ENCODE measurements at places on chromosomes 6 and 20. TPM values are rescaled to one million over a fixed set of nuclear protein-coding genes. Genes with fewer than 3 reads are reported as not detected.

DNA sequence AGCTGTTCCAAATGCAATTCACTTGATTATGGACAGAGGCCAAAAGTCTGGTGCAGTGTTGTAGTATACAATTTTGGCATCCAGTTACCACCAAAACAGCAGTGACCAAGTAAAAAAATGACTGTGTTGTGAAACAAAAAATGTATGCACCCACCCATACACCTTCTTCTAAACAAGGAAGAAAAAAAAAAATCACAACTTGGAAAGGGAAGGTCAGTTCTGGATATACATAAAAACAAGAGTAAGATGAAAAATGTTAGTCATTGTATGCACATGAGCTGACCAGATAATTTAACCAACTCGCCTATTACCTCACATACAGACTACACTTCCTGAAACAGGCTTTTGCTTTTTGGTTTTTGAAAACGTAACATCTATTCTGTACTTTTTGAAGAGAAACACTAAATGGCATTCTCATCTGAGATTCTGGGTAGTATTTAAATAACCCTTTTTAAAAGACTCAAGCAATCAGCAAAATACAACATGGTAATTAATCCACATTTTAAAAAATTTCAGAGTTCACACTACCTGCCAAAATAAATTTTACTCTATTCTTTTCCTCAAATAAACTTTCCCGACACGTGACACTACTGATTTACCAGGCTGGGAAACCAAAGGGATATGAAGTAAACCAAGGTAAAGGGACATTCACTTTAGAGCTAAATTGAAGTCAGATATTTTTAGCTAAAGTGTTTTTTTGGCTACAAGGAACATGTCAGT, 141.6 kb upstream of the SHLD1 start:
- DNase-seq = no peak

- DNase-seq = no peak
These were observed 858.0 kb upstream of the FLRT3 start for GRCh38 chr20:15195378-15195777.

- no peak for DNase-seq
These were observed at the start of gene HLA-DQA2 for GRCh38 chr6:32741031-32741960. Gene HLA-DQA2 (plus strand): TSS chr6:32741391. CDS start chr6:32741444, 53 bp downstream.

COL20A1 gene
- 0.65 TPM for polyA plus RNA-seq

DNA sequence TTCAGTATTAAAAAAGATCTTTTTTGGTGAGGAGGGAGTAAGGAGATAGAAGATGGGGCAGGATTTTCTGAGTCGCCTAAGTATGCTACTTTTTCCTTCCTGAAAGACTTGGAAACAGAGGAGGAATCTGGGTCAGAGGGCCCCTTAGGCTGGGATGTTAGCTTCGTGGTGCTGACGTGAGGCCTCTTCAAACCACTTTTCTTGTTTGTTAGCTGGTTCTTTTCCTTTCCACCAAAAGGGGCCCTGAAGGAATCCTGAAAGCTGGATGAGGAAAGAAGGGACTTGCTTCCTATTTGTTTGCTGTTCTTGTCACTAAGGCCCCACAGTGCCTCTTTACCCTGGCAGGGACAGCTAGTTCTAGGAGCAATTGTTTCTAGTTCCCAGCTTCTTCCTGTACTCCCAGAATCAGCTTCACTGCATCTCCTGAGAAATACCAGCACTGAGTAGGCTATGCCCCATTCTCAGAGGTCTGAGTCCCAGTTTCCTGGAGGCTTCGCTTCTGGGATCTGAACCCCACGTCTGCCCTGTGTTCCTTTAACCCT, 2.2 kb upstream of the IL20RA start:
- no peak for DNase-seq

CHD6 gene
- 47.4 TPM for polyA plus RNA-seq

ZC2HC1B gene
- not detected for polyA plus RNA-seq

SGK2 gene
- polyA plus RNA-seq = 32.8 TPM

PGC gene
- not detected for polyA plus RNA-seq

DNA sequence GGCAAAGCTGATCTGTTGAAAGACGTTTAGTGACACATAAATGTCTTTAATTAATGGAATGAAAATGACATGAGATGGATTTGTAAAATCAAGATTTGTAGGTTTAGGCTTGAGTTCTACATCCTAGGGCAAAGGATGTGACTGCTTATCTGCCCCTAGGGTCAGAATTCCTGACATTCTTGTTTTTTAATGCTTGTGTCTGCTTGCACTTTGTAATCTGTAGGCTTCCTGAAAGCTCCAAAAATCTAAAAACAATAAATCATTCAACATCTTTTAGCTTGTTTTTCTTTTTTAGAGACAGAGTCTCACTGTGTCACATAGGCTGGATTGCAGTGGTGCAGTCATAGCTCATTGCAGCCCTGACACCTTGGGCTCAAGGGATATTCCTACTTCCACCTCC, 107.9 kb upstream of the MLIP start:
- no peak for DNase-seq

NUP153 gene
- polyA plus RNA-seq = 60.0 TPM

DNA sequence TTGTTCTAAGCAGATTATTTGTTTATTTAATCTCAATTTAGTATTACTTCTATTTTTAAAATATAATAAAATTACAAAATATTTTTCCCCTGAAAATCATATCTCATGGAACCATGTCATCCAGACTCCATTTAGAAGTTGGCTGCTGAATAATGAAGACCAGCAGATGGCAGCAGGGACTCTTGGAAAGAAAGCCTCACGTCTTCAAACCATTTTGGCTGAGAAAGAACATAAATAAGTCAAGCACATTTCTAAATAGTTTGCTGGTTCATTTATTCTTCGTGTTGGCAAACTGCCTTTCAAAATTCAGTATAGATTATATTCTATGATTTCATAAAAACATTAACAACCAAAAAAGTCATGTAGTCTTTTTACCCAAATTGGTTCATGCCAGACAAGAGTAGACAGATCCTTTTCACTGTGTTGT, 71.7 kb downstream of the RCAN2 start:
- DNase-seq = peak; percentile 52

ZNF322 gene
- 46.9 TPM for polyA plus RNA-seq

OPRM1 gene
- not detected for polyA plus RNA-seq

DNA sequence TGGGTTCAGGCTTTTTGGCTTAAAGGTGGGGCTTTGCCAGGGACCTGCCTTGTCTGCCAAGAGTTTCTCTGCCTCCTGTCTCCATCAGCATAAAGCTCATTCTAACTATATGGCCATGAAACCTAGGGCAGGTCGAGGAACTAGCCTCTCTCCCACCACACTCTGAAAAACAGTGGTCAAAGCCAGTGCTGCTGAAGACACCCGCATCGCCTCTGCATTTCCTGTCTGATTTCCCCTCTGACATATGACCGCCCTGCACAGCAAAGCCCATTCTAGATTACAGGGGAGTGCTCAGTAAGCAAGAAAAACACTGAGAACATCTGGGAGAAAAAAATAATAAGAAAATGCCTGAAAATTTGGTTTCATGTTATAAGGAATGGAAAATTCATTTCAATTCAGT, 573.6 kb downstream of the PRKN start:
- no peak for DNase-seq

DNA sequence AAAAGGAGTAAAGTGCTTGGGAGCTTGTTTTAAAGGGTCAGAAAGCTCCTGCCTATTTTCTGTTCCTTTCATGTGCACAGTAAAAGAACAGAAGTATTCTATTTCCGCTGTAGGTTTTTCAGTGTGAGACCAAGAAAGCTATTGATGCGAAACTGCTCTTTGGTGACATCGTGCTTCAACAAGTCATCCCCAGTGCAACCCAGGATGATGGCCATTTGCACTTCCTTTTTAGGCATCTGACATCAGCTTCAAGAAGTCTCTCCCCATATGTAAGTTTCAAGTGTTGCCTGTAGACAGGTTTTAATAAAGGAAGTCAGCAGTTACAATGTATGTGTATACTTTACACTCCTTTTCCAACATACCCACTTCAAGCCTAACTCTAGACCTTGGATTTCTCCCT, 131.6 kb downstream of the RFX6 start:
- DNase-seq = no peak

SCAND1 gene
- polyA plus RNA-seq = 25.7 TPM

SYNJ2 gene
- 10.3 TPM for polyA plus RNA-seq

DNA sequence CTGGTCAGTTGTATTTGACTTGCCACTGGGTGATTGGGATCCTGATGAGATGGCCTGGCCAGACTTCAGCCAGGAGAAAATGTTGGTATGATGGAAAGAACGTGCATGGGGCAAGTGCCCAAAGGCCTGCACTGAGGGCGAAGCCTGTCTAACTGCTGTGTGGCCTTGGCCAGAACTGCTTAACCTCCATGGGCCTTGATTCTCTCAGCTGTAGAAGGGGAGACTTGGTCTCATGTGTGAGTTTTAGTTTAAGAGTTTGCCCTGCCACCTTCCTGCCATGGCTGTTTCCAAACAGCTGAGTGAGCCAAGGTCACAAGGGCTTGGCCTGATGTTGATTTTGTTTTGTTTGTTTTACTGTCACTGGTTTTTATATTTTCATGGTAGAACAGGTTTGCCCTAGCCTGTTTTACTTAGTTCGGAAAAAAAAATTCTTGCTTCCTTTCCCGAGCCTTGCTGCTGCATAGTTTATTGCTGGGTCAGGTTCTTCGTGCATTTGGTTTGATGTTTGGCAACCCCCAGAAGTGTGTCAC, 35.3 kb downstream of the DSTN start:
- DNase-seq = no peak

GRCh38 chr20:7710440-7710839, 229.8 kb downstream of the HAO1 start:
- no peak for DNase-seq

GRCh38 chr20:50317609-50318008, 127.0 kb downstream of the CEBPB start:
- DNase-seq = no peak

DNA sequence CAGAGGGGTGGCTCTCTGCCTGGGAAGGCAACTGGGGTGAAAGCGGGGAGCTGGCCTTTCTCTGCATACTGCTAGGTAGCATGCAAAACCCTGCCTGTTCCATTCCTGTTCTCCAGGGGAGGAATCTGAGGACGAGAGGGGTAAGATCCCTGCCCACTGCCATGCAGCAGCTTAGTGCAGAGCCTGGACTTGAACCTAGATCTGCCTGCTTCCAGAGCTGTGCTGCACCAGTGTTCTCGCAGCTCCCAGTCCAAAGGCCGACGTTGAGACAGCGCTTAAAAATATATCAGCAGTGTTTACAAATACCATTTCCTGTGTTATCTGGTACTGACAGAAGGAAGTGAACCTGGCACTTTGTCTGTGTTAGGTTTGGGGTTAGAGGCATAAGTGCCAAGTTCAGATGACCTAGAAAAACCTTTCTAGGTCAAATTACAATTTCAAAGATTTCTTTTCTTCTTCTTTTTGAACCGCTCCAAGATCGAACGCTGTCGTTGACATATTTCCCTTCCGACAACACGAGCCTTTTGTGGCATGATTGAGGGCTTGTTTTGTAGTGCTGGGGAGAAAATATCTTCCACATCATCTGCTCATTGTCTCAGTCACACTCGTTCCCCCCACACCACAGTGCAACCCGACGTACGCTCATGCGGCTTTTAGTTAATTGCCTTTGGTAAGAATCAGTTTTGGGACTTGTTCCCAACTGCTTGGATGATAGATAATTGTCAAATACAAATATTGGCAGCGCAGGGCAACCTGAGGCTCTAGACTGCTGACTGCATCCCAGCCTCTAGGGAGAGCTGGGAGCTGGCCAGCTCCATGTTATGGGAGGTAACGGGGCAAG, 44.6 kb downstream of the TOX2 start:
- no peak for DNase-seq

TCP11 gene
- 2.6 TPM for polyA plus RNA-seq

DNA sequence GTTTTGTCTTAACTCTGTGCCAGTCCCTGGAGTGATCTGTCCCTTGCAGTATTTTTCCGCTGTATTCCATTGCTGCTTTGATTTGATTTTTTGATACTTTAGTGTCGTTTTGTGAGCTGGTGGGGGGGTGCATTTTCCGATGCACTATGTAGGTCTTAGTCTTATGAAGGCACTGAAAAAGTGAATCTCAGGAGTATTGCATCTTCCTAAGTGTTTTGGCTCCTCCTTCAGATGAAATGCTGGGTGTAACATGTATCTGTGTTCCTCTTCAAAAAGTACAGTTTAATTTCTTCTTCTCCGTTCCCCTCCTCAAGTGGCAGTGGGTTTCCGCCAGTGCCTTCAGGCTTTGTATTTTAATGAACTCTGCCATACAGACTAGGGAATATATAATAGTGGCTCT, 580.7 kb upstream of the GJE1 start:
- no peak for DNase-seq

- no peak for DNase-seq
These were observed 35.8 kb downstream of the GCM1 start for GRCh38 chr6:53112871-53113270.

DNA sequence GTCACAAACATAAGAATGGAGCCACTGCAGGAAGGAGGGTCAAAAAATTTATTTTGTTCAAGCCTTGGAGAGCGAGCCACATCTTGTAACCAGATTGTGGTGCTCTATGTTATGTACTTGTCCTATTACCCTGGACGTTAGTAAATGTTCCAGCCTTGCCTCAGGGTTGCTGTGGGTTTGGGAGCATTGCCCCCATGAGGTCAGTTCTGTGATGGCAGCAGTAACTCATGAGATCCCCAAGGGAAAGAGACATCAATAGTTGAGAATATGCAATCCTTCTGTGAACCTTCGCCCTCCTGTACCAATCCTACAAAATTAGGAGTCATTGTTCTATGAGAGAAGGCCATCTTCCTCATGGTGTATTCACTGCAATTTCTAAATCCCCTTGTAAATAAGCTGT, 16.4 kb upstream of the CFAP206 start:
- DNase-seq = no peak

IL17A gene
- not detected for polyA plus RNA-seq

CEBPB gene
- 3.1 TPM for polyA plus RNA-seq

DNA sequence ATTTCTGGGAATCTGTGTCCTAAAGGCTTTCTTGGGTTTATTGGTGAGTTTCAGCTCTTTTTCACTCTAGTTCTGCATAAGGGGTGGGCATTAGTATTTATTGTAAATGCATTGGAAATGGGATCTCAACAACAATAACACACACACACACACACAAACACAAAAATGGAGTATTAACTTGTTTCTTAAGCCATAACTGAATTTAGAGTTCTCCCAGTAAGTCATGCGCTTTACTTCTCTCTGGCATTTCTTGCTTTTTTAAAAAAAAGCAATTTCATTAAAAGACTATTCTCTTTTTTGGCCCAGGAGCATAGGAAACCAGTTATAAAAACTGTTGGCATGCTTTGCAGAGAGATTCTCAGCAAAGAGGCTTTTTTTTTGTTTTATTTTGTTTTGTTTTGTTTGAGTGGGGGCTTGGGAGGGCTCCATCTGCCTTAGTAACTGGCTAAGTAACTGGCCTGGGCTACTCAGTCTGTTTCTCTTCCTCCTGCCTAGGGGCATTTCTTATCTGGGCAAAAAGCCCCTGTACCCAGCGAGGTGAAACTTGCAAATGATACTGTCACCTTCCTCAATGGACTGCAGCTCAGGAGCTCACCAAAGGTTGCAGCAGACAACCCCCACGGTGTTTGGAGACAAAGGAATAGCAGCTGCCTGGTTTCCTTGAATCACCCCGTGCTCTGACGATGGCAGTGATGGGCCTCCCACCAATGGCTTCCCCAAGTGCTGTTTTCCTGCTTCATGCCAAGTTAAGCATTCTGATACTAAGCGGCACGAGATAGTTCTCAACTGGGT, 128.5 kb downstream of the BCAS1 start:
- no peak for DNase-seq

GRCh38 chr6:102812242-102812641, 1418.7 kb downstream of the GRIK2 start:
- DNase-seq = no peak

- DNase-seq = no peak
These were observed 51.3 kb upstream of the CARMIL1 start for GRCh38 chr6:25227854-25228253.

CDH22 gene
- polyA plus RNA-seq = not detected

All from right renal cortex interstitium (tissue), 3 donors.